Kidney (tissue), 22 donors: ENCODE measurements at places on chromosomes 1 and 21. TPM values are rescaled to one million over a fixed set of nuclear protein-coding genes. Genes with fewer than 3 reads are reported as not detected.

- no peak for DNase-seq
These were observed 1.4 kb upstream of the UBXN10 start for GRCh38 chr1:20184481-20184900.

The CD1D gene
- 3.2 TPM for total RNA-seq

DNA sequence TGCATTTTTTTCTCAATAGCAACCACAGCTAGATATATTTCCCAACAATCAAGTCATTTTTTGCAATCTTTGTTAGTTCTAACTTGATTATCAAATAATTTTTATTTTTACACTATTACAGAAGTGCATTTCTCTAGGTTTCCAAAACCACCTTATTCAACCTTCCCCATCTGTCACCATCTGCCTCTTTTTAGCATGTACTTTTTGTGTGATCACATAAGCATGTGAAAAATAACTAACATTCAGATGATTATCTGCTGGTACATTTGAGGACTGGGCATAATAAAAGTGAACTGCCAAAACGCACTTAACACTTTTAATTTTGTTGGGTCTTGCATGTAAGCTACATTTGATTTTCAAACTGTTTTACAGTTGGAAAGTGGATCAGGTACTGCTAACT, 291.5 kb downstream of the AKT3 start:
- DNase-seq, result no peak

- DNase-seq, result no peak
These were observed 404.3 kb upstream of the BEND5 start for GRCh38 chr1:49181033-49181432.

- DNase-seq, result no peak
These were observed 250.2 kb upstream of the FGGY start for GRCh38 chr1:59046730-59047157.

The GPA33 gene
- 0.28 TPM for total RNA-seq

The TACSTD2 gene
- 502 TPM for total RNA-seq

The LDLRAD1 gene
- total RNA-seq, result not detected

- DNase-seq, result no peak
These were observed 36.4 kb downstream of the VPS26C start for GRCh38 chr21:37230632-37231248.

GRCh38 chr1:218783131-218783530, 390.5 kb upstream of the LYPLAL1 start:
- DNase-seq, result no peak

- DNase-seq, result no peak
These were observed 87.7 kb downstream of the INTS7 start for GRCh38 chr1:211947396-211948295.

The FAM167B gene
- 19.6 TPM for total RNA-seq

The EDEM3 gene
- total RNA-seq, result 31.7 TPM

The GRHL3 gene
- 1.7 TPM for total RNA-seq
